AG04450 (cell line): ENCODE measurements at places on chromosomes 2 and 18.

GRCh38 chr18:56115071-56116015 lies 523.0 kb downstream of the TXNL1 start:
- DNase-seq: no peak

DNA sequence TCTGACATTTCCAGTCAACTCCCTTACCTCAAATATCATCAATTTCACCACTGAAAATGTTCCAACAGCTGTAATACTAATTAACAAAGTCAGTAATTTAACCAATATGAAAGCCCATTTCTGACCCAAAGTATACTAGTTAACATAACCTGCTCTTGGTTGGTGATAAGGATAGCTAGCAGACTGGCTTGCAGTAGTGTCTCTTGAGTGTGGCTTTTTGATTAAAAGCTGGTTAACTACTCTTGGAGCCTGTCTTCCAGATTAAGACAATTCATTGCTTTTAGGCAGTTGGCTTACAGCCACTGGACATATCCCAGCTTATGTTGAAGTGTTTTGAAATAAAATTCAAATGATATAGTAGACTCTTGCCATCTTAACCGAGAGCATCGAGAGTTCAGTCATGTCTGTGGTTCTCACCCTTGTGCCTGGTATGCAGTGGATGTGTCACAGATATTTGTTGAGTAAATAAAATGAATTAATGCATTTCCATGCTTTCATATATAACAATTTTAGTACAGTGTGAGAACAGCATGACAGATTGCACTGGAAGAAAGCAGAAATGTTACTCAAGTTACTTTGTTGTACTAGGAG lies 158.1 kb downstream of the TANC1 start:
- no peak for DNase-seq

GRCh38 chr2:233976690-233977294 lies 59.6 kb downstream of the TRPM8 start:
- DNase-seq: peak; percentile 45

- no peak for DNase-seq
Observed at GRCh38 chr2:27838502-27838901, 51.7 kb downstream of the RBKS start.

DNA sequence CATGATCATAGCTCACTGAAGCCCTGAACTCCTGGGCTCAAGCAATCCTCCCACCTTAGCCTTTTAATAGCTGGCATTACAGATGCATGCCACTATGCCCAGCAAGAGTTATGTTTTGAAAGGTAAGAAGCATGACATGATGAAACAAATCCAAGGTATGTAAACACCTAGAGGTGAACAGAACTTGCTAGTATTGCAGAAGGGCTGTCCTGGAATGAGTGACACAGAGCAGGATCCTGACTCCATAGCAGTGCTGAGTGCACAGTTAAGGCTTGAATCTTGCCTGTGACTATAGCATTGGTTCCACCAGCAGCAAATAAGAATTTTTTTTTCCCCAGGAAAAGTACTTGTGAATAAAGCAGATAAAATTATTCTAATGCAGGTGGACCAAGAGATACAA lies 309.5 kb downstream of the PIK3C3 start:
- no peak for DNase-seq

DNA sequence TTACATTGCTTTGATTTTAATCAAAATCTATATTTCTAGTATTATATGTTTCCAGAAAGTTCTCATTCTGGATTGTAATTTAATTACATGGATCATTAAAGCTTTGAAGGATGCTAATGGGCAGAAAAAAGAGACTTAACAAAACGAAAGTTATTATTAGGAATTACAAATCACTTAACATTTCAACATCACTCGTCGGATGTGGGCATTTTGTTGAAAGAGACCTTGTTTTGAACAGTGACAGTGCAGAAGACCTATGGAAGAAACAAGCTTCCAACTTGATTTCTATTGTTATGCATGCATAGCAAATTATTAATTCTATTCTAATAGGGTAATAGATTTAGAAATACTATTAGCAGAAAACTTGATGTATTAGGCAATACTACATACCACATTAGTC lies 31.4 kb upstream of the DARS1 start:
- no peak for DNase-seq

GRCh38 chr2:216107760-216108159 lies 1.4 kb upstream of the XRCC5 start:
- DNase-seq: no peak

- no peak for DNase-seq
Observed at GRCh38 chr2:178394859-178395258, 56.1 kb downstream of the PRKRA start.

DNA sequence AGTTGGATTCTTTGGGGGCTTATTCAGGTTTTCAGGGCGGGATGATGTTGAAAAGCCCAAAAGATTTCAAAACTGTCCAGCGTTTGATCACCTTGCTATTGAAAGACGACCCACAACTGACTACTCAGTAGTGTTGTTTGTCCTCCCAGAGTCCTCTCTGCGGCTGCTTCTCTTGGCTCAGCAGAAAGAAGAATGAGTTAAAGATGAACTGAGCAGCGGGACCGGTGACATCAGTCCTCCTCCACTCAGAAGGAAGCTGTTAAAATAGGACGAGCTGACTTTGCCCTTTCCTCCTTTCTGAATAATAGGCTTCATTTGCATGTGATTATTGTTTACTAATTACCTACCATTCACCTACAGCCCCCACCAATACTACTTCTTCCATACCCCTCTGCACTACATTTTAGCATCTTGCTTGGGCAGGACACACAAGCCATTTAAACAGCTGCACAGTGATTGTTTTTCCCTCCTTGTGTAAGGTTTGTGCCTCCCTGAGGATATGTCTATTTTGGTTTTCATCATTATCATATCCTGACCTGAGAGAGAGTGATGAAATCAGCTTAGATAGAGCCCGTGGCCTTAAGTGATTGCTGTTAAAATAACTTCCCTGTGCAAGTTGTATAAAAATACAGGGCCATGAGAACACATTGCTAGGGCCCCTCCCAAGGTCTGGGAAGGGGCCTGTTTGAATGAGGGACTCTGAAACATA lies 261.8 kb downstream of the FHOD3 start:
- no peak for DNase-seq

- DNase-seq: peak; percentile 47
Observed at GRCh38 chr2:26011990-26012856, 21.7 kb upstream of the RAB10 start.

GRCh38 chr2:171673905-171674304 lies 13.4 kb upstream of the DYNC1I2 start:
- no peak for DNase-seq

GRCh38 chr18:13254971-13255927 lies 36.7 kb downstream of the LDLRAD4 start:
- DNase-seq: no peak

- no peak for DNase-seq
Observed at GRCh38 chr18:32760391-32760790, 12.4 kb downstream of the KLHL14 start.

DNA sequence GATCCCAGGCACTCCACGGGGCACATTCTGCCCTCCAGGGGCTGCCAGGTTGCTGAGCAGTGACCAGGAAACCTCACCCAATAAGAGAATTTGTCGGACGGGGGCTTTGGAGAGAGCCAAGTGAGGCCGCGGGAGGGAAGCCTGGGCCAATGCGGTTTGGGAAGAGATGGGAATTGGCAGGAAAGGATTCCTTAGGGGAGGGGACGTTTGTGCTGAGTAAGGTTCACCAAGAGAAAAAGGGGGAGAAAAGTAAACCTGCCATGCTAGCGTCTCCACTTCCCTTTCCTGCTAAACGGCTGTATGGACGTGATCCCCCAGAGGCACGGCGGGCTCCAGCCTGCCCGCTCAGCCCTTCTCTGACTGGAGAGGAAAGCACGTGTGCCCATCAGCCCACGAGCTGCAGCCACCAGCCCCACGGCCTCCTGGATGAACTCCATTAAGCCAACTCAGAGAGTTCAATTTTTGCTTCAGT lies 194.4 kb upstream of the ID2 start:
- DNase-seq: no peak

DNA sequence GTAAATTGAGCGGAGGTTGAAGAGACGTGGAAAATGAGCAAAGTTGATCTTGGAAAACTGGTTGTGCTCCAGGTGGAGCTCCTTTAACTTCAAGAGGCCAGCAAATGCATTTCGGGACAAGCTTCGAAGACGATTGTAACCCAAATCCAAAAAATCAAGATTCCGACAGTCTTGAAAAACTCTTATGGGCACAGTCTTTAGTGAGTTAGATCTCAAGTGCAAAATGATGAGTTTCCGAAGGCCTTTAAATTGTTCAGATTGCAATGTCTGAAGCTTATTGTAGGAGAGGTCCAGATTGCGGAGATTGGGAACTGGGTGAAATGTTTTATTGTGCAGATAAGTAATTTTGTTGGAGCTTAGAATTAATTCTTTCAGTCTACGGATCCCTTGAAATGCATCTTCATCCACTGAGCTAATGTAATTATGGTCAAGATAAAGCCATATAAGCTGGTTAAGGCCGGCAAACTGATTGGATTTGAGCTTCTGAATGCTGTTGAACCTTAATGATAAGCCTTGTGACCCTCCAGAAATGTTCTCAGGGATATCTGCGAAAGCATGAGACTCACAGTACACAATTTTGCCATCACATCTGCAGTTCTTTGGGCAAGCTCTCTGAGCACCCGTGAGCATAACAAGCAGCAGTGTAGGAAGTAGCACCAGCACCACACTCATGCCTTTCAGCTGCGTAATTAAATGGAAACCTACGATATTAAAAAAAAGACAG lies 2.9 kb downstream of the LRRTM4 start:
- no peak for DNase-seq

GRCh38 chr18:43031169-43031568 lies 84.3 kb downstream of the RIT2 start:
- DNase-seq: no peak

- DNase-seq: no peak
Observed at GRCh38 chr2:2932189-2932588, 445.4 kb downstream of the EIPR1 start.
